ENCODE measurements at places on chromosomes 6 and 20.

GRCh38 chr6:160967833-160968232, 23.7 kb upstream of the MAP3K4 start:
- no peak for DNase-seq

DNA sequence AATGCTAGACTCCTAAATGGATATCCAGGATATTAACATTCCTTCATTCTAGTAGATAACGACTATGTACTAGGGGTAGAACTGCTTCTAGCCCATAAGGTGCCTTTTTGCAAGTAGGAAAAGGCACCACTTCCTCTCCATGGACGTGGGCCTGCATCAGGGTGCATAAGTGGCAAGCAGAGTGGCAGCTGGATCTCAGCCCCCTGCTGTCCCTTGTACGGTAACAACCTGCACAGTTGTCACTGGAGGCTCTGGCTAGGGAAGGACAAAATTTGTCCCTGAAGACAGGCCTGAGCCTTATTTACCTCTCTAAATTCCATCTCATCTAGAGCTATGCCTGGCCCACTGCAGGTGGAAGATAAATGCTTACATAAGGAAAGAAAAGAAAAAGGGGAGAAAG, 42.5 kb upstream of the SAYSD1 start:
- DNase-seq, result no peak

DNA sequence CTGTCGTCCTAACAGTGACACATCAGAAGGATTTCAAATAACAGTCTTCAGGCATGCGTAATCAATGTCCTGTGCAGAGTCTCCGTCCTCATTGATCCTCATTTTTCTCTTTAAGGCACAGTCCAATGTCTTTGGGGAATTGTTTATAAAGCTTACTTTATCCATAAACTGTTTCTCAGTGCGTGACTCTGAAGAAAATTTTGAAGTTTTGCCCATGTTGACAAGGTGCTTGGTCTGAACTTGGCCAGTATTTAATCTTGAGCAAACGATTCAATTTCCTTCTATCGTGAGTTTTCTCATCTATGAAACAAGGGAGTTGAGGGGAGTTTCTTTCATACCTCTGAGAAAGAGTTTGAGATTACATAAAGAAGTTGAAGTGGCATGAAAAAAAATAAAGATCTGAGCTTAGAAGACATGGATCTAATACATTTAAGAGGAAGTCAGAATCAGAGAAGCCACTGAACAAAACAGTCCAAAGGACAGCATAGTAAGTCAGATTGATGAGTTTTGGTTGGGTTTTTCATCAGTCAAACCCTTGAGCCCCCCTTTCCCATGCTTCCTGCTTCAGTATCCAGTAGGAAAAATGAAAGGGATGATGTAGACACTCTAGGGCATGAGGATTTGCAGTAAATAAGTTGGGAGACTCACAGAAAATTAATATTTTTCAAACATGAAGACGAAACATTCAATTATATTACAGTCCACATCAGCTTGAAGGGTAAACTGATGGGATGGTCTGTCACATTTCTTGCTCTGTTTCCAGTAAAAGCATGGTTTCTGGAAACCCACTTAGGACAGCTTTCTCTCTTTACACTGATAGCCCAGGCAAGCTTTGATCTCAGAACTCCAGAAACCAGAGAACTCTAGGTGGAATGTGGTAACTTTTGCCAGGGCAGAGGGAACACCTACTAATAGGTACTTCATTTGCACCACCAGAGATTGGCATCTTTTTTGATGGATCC, 8.1 kb downstream of the EDN1 start:
- no peak for DNase-seq

DNA sequence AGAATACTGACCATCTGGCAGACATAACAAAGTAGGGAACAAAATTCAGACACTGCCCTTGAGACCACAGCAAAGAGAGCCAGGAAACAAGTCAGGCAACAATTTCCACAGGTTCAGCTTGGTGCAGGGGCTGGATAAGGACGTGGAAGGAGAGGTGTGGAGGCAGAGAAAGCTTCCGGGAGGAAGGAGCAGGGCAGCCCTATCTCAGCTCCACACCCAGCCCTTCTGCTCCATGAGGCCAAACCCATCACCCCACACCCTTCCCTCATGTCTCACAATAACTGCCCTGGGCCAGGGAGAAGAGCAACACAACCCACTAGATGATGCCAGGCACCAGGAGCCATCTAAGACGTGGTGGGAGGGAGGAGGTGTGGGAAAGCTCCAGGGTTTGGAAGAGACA, 5.8 kb downstream of the SNHG17 start:
- DNase-seq, result no peak

GRCh38 chr20:49562311-49563014, 5.5 kb downstream of the PTGIS start:
- DNase-seq, result peak; percentile 88

Data from astrocyte of the spinal cord (primary cell).